ENCODE measurements at places on chromosomes 2 and 18.

GRCh38 chr18:27278131-27278530, 93.0 kb upstream of the CHST9 start:
- no peak for DNase-seq

DNA sequence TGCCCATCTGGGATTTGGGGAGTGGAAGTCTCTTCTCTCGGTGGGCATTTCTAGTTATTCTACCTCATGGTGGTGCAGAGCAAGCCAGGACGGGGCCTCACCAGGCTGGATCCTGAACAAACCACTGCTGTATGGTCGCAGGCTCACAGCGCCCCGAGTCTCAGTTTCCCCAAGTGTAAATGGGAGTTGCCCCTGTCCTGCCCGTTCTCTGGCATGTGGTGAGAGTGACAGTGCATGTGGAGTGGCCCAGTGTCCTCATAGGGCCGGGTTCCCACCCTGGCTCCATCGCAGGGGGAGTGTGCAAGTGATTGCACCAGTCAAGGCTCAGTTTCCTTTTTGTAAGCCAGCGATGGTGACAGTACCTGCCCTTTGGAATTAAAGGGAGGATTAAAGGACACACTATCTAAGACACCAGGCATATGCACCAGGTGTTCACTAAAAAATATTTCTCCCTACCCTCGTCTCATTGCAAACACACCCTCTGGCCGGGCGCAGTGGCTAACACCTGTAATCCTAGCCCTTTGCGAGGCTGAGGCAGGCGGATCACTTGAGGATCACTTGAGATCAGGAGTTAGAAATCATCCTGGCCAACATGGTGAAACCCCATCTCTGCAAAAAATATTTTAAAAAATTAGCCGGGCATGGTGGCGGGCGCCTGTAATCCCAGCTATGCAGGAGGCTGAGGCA, 173.3 kb upstream of the MYCN start:
- DNase-seq, result no peak

DNA sequence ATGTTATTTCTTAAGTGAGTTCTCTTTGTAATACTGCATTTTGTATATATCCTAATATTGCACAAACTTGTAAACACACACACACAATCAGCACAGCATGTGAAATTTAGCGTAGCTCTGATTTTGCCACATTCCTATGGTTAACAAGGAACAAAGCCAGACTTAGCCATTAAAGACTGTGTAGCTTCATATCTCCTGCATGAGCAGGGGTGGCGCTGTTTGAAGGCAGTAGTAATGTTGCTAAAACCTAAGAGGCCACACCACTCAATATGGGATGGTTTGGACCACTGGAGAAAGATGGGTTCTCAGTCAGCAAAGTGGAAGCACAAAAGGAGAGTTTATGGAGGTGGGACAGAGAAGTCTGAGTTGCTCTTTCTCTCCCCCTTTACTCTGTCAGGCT, 61.1 kb upstream of the RND3 start:
- no peak for DNase-seq

- DNase-seq, result no peak
Observed at GRCh38 chr2:9236867-9237266, 30.3 kb downstream of the ASAP2 start.

- peak; percentile 69 for DNase-seq
Observed at GRCh38 chr2:111227716-111228141, 107.0 kb downstream of the BCL2L11 start.

DNA sequence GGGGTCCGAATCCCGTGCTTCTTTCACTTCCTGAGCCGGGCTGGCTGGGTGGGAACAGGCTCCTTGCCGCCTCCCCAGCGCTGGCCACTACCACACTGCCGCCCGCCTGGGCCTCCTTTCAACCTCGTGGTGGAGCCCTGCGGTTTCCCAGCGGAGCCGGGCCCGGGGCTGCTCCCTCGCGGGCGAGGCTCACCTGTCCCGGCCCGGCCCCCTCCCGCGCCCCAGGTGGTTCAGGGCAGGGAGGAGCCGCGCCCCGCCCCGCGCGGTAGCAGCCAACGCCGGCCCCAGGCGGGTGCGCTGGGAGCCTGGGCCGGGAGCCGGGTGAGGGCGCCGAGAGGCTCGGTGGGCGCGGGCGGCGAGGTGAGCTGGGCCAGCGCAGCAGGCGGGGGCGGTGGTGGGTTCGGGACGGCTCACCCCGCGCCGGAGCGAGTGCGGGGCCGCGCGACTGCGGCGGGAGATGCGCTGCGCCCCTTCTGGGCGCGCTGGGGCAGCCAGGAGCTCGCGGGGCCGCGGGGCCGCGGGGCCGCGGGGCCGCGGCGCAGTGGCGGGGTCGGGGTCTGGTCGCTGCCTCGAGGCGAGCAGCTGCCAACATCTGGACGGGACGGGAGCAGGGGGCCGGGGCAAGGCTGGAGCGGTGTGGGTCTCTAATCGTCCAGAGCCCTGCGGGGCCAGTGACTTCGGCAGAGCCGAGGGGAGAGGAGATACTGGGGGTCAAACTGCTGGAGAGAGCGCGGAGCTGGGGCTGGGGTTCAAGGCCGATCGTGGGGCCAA, at the start of gene LYPD6B:
LYPD6B (plus strand) TSS at position 258 of the 771 bp plus-strand sequence. CDS start 92,250 bp downstream, outside the sequence.
- peak; percentile 22 for DNase-seq

GRCh38 chr2:217404236-217404760, 544.4 kb upstream of the TNP1 start:
- no peak for DNase-seq

DNA sequence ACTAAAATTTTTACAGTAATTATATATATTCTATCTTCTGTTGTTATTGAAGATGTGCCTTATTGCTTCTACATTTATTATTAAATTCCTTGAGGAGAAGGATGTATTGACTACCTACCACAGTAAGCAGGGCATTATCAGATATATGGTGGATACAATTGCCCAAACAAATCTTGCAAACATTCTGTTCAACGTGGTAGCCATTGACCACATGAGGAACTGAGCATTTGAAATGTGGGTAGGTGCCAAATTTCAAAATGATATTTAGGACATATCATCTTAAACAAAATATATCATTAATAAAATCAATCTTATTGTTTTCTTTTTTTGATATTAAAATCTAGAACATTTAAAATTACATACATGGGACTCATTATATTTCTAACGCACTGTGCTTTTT, 11.1 kb downstream of the SCN3A start:
- DNase-seq, result no peak

- no peak for DNase-seq
Observed at GRCh38 chr2:241900251-241901017, 30.9 kb downstream of the RTP5 start.

- DNase-seq, result no peak
Observed at GRCh38 chr18:63079114-63079513, 240.5 kb downstream of the BCL2 start.

DNA sequence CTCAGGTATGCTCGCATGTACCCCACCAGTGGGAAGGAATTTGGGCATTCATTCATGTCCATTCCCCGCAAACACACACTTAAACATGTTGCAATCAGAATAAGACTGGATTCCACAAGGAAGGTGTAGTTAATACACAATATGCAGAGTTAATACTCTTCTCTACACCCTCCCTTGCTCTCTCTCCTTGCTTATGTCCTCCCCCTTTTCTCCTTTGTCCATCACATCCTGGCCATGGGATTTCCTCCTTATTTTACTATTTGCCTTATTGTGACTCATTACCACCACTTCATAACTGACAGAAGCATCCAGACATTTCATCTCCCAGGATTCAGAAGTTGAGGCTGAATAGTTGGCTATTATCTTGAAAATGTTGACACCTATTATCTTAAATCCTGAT, 473.8 kb upstream of the SPHKAP start:
- no peak for DNase-seq

GRCh38 chr2:240240017-240240734, 99.7 kb upstream of the OTOS start:
- DNase-seq, result no peak

DNA sequence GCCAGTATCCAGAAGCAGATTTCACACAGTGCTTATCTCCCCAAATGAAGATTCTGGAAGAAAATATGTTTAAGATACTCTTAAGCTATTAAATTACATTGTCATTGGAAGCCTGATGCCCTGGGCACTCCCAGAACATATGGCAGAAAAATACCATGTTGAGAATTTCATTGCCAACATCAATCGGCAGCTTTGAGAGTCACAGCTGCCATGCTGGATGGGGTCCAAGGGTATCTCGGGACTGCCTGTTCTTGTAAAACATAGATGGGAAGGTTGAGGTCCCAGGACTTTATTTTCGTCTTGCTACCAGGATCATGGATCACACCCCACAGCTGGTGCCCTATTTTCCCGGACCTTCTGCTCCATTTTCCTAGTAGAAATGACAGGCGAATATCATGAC, 632.5 kb downstream of the SUCLG1 start:
- DNase-seq, result peak; percentile 52

DNA sequence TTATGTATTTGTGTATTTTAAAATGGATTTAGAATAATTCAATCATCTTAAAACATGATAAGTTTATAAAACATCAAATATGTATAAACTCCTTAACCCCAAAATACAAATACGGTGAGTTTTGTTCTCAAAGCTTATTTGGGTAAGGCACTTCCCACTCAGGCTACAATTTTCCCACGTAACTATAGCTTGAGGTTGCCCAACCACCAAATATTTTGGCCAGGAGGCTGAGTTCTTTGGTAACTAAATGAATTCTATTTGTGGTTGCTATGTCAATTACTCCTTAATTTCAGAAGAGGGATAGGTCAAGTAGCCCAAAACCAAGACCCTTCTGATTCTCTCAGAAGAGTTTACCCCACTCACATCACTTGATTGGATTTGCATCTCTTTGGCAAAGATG, 70.4 kb downstream of the MYL12B start:
- DNase-seq, result no peak

DNA sequence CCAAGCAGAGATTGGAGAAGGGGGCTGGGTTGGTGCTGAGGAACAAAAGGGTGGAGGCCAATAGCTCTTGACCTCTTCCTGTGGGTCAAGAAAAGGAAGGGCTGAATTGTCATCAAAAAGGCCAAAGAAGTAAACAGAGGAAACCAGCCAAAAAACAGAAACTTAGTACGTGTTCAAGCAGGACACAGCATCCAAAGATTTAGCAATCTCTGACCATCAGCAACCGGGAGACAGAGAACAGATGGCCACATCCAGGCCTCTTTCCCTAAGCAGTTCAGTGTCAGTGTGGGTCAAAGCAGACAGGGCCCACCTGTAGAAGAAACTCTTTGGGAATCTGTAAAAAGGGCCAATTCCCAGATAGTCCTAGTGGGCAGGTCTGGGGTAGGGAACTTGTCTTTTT, 2.9 kb downstream of the DNPEP start:
- no peak for DNase-seq

GRCh38 chr18:48735080-48735676, 196.3 kb downstream of the CTIF start:
- no peak for DNase-seq

DNA sequence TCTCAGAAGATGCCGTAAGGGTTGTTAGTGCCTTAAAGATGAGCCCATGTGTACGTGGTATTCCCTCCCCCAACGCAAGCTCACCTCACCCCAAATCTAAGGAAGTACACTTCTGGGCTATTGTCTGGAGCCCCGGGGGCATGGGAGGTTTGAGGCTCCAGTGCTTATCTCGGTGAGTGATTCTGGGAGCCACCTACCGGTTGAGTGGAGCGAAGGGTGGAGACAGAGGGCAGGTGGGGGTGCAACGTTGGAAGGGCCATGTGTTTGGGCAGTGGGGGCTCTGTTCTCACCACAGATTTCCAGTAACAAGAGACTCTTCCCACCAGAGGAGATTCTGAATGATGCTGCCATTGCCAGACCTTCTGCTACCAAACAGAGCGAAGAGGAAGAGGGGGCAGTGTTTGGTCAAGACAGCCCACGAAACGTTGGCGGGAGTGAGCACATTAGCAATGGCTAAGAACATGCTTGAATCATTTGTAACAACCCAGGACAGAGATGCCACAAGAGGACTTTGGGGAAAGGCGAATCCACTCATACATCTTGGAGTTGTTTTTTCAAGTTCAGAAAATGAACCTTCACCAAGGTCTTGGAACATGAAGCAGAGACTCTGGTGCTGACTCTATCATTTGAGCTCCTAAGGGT, 38.7 kb downstream of the TWIST2 start:
- DNase-seq, result no peak

DNA sequence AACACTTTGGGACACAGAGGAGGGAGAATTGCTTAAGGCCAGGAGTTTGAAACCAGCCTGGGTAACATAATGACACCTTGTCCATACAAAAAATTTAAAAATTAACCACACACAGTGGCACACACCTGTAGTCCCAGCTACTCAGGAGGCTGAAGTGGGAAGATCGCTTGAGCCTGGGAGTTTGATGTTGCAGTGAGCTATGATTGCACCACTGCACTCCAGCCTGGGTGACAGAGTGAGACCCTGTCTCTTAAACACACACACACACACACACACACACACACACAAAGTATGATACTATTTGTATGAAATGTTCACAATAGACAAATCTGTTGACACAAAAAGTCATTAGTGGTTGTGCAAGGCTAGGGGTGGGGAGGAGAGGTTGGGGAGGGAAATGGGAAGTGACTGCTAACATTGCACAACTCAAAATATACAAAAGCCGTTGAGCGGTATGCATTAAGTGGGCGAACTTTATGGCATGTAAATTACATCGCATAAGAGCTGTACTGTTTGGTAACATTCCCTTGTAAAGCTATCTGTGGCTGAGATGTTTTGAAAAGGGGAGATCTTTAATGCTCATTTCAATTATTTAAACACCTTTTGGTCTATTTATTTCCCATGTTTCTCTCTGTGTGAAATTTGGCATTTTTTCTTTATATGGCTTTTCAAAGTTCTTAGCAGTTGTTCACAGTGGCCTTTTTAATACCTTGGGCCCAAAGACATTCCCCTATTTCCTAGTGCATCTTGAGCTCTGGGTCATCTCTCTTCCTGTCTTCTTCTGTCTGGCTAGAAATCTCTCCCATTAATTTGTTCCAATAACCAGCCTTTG, 58.9 kb upstream of the ZNF516 start:
- no peak for DNase-seq

DNA sequence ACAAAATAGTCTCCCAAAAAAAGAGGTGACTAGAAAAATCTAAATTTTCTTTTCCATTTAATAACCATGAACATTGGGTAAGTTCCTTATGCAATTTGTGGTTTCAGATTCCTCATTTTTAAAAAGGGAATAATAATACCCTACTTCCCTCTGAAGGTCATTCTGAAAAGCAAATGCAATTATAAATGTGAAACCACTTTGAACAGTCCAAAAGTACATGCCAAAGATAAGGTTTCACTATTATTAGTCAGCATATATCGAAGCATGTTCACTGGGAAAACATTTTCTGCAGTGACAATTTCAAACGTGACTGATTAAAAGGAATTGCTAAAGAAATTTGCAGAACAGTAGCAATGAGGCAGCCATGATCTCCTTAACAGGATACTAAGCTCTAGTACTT, 100.1 kb upstream of the RNF152 start:
- DNase-seq, result no peak

DNA sequence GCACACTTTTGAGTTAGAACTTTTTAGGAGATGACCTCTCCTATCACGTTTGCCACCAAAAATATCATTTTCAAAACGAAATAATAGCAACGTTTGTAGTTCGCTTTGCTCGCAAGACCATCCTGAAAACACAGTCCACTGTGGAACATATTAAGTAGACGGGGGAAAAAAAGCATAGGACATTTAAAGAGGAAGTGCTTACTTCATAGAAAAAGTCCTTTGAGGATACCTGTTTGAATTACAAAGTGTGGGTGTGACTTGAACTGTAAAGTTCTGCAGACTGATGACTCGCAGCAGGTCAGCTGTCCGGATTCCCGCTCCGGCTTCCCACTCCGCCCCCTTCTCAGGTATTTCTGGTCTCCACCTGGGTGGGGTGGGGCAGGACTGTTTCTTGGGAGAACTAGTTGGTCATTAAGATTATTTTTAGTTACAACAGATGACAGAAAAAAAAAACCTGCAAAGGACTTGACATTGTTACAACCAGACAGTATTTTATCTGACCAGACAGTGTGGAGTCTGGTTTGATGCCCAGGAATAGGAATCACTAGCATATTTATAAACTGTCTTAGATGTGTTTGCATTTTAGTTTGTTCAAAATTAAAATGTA, 13.3 kb downstream of the CNOT11 start:
- DNase-seq, result no peak

All from muscle of back (tissue), 13 donors.